ENCODE measurements at places on chromosomes 2 and 18. TPM values are rescaled to one million over a fixed set of nuclear protein-coding genes. Genes with fewer than 3 reads are reported as not detected.

The RGPD5 gene
- 33.2 TPM for total RNA-seq

GRCh38 chr2:167861574-167862193 lies 385.7 kb downstream of the STK39 start:
- no peaks in the 10 kb centered on the region for H3K27me3 ChIP-seq
- H3K4me1 ChIP-seq = no peaks in the 10 kb centered on the region
- H3K27ac ChIP-seq = no peak overlapping the region
- no peak for DNase-seq
- H3K4me3 ChIP-seq = no peak overlapping the region

DNA sequence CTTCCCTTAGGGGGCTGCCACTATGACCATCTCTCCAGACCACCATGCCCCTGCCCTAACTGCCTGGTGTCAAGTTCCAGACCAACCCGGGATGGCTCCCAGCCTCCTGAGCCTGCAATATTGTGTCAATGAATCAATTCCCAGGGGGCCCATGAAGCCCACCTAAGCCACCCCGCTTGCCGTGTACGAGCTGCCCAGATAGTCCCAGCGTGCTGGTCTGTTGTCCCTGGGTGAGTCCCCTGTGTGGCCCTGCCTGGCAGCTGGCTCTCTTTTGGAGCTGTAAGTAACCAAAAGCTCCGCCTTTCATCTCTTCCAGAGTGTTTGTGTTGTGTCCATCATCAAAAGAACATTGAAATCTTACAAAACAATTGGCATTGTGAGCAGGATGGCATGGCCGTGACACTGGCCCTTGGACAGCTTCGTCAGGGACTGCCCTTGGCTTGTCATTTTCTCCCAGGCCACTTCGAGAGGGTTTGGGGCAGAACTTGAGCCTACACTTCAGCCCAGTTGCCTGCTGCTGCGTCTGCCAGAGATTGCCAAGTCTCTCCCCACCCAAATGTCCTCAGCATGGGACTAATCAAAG lies 11.3 kb upstream of the MAL start:
- H3K4me3 ChIP-seq = no peak overlapping the region
- H3K36me3 ChIP-seq = no peaks in the 10 kb centered on the region
- DNase-seq = no peak
- H3K4me1 ChIP-seq = no peaks in the 10 kb centered on the region

GRCh38 chr2:88054782-88055370 lies 707 bp downstream of the KRCC1 start:
- no peaks in the 10 kb centered on the region for H3K27me3 ChIP-seq
- peak; percentile 35 for DNase-seq
- H3K4me3 ChIP-seq = peak overlapping the region; percentile 65
- H3K27ac ChIP-seq = peak overlapping the region; percentile 95
- no peaks in the 10 kb centered on the region for H3K36me3 ChIP-seq
- H3K4me1 ChIP-seq = peaks cover 10% of the 10 kb centered on the region

Measured in colonic mucosa (tissue), 4 donors.